Muscle of leg (tissue), 16 donors: ENCODE measurements at places on chromosomes 2 and 18. TPM values are rescaled to one million over a fixed set of nuclear protein-coding genes. Genes with fewer than 3 reads are reported as not detected.

The ASXL2 gene
- total RNA-seq = 8.0 TPM

The CCDC88A gene
- total RNA-seq = 66.2 TPM

The DPP10 gene
- total RNA-seq = 0.27 TPM

The ANKRD36B gene
- 50.6 TPM for total RNA-seq

The OTOS gene
- total RNA-seq = not detected

The RGPD4 gene
- 0.04 TPM for total RNA-seq

The GPR17 gene
- 0.53 TPM for total RNA-seq

The FBXO11 gene
- 39.9 TPM for total RNA-seq

The SPDYA gene
- total RNA-seq = 0.75 TPM
